Stimulated activated CD8-positive, alpha-beta memory T cell treated with anti-CD3 and anti-CD28 coated beads, Interleukin-15, amount 100 ng/mL, for 48 hours (primary cell): ENCODE measurements at places on chromosomes 12 and 14.

DNA sequence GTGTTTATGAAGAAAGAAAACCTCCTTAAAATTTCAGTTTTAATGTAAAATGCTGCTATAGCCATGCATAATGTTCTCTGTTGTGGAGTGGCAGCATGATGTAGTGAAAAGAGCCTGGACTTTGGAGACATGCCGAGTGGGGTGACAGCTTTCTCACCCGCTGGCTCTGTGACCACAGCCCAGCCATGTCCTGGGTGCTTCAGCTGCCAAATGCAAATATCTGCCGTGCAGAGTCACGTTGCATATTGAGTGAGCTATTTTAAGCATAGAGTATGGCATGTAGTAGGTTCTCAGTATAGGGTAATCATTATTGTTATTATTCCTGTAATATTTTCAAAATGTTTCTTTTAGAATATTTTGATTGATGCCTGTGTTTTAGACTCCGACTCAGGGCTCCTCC is 15.5 kb upstream of the TCTN2 start:
- no peak for DNase-seq

GRCh38 chr12:115443351-115443938 is 759.5 kb upstream of the TBX3 start:
- no peak for DNase-seq

DNA sequence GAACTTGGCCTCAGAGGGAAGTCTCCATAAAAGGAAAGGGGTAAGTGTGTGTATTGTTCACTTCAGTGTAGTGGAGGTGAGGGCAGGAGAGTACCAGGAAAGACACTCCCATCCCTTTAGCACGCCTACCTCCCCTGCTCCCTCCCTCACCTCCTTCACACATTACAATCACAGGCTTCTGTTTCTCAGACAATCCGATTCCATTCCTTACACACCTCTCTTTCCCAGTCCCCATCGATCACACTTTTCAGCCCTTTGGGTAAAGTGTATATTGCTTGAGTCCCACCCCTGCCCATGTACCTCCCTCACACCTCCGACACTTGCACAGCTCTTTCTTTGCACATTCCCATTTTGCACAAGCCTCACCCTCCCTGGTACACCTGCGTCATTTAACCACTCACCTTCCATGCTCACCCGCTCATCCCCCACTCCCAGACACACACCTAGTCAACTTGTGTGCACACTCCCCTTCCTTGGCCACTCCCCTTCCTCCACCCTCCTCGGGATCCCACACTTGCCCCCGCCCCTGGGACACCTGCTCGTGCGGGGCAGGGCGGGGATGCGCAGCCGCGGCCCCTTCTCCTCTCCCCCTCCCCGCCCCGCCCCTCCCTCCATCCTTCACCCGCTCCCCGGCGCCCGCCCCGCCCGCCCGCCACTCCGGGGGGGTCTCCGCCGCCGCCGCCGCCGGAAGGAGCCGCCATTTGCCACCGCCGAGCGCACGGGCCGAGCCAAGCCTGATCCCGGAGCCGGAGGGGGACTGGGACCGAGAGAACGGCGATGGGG is at the start of gene MARCHF9:
Gene MARCHF9 (plus strand): TSS at position 693 of the 783 bp plus-strand sequence. CDS start 426 bp downstream, outside the sequence.
- DNase-seq = peak; percentile 74

GRCh38 chr14:33774723-33775470 is 176.0 kb downstream of the EGLN3 start:
- DNase-seq = no peak

DNA sequence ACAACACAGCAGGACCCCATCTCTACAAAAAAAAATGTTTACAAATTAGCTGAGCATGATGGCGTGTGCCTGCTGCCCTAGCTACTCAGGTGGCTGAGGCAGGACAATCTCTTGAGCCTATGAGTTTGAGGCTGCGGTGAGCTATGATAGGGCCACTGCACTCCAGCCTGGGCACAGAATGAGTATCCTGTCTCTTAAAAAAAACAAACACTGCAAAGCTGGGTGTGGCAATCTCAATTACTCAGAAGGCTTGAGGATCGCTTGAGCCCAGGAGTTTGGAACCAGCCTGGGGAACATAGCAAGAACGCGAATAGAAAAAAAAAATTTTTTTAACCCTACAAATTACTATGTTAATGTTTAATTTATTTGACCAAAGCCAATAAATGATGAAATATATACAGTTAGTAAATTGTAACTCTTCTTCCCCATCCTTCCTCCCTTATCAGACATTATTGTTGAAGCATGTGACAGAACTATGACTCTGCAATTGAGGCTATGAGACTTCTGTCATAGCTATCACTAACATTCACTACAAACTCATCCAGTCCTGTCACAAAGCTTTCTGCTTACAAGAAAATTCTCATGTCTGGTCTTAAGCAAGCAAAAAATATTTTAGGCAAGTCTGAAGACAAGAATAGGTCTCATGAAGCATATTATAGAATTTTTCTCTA is 9.8 kb downstream of the BTBD7 start:
- DNase-seq = no peak

- DNase-seq = no peak
Observed at GRCh38 chr12:102437511-102437910, 42.9 kb downstream of the IGF1 start.

GRCh38 chr14:100522616-100523099 is 64.6 kb downstream of the BEGAIN start:
- DNase-seq = no peak

DNA sequence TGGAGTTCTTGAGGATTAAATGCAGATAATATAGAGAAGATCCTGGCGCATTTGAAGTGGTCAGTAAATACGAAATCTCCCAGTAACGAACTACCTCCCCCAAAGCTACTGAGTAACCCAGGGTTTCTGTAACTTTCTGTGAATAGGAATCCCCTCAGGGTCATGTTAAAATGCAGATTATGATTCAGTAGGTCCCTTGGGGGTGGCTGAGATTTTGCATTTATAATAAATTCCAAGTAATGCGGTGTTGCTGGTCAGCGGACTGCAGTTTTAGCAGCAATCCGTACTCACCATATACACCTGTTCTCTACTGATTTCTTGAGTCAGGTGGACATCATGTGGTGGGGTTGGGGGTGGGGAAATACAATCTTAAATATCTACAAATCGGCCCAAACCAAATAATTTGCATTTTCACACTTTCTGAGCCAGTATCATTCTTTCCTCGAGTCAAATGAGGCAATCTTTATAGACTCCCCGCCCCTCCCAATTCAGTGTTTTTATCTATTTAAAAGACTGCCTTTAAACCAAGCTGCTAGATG is 868 bp downstream of the SPATA7 start:
- no peak for DNase-seq

DNA sequence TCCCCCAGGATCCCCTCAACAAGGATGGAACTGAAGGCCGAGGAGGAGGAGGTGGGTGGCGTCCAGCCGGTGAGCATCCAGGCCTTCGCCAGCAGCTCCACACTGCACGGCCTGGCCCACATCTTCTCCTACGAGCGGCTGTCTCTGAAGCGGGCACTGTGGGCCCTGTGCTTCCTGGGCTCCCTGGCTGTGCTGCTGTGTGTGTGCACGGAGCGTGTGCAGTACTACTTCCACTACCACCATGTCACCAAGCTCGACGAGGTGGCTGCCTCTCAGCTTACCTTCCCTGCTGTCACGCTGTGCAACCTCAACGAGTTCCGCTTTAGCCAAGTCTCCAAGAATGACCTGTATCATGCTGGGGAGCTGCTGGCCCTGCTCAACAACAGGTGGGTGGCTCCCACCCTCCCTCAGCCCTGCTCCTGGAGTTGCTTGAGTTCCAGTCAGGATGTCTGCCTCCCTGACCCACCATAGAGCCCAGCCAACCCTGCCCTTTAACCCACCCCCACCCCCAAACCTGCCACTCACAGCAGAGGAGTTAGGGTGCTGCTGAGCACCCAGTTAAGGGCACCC is 1.4 kb downstream of the ASIC1 start:
- peak; percentile 27 for DNase-seq

- DNase-seq = no peak
Observed at GRCh38 chr12:100942984-100943749, 148.6 kb downstream of the ANO4 start.

DNA sequence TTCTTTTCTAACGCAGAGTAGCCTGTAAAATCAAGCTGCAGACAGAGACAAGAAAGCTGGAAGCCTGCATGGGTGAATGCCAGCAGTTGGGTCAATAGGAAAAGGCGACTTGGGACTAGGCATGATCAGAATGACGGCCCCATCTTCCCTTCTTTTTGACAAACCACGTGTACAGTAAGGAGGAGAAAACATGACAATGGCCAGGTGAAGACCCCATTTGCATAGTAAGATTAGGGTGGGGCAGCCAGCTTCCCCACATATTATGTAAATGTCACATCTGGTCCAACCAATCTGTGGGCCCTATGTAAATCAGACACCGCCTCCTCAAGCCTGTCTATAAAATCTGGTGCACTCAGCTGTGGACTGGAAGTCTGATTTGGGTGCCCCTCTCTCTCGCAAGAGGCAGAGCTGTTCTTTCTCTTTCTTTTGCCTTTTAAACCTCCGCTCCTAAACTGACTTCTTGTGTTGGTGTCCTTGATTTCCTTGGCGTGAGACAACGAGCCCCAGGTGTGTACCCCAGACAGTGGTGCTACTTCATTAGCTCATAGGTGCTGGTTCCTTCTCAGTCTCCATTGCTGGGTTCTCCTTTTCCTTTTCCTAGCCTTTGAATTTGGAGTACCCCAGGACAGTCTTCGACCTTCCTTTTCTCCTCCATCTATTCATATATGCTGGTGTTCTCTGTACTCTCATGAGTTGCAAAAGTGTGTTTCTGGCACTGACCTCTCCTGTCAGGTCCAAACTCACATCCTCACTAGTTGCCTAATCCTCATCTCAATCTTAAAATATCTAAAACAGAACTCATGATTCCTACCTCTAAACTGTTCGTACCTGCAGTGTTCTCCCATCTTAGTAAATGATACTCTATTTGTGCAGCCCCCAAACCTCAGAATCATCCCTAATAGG is 9.4 kb upstream of the DHRS7 start:
- no peak for DNase-seq

GRCh38 chr12:93889516-93890212 is 212.5 kb downstream of the CRADD start:
- DNase-seq = no peak

GRCh38 chr14:92846162-92846897 is 52.2 kb downstream of the GOLGA5 start:
- DNase-seq = peak; percentile 20

DNA sequence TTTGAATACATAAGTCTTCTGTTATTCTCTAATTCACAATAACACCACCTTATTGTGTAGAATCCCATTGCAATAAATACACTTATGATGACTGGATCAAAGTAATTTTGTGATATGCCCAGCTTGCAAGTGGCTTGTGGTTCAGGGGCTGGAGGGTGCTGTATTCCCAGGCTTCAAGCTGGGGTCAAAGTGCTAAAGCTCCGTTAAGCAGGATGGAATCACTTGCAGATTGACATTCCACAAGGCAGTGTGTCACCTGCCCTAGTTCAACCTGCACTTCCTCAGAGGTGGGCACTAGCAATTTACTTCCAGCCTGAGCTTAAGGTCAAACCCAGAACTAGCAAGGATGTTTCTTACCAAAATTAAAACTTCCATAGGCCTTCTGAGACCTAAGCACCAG is 166.6 kb downstream of the SSPN start:
- DNase-seq = no peak

DNA sequence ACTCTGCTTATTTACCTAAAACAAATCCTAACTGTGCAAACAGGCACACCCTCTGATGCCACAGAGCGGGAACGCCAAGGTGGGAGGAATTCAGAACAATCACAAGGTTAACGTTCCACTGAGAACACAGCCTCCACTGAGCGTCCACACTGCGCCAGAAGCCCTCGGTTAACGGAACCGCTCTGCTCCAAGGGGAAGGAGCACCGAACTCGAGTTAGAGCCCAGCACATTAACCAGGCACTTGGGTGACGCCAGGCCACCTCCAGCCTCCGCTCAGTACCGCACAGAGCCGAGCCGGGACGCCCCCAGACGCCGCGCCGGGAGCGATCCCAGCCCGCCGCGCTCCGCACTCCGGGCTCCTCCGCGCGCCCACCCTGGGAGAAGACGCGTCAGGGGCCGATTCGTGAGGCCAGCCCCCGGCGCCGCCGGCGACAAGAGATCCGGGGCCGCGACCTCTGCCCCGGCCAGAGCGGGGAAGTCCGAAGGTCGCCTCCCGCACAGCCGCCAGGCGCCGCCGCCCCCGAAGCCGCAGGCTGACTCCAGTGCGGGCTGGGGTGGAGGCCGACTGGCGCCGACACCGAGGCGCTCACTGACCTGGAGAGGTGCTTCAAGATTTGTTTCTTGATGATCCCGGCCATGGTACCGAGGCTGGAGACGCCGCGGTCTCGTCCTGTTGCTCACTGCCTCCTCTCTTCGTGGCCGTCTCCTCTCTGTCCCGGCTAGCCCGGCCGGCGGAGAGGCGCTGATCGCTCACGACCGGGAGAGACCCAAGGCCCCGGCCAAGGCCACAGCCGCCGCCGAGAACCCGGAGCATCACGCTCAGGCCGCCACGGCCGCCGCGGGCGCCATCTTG is 450 bp downstream of the BLTP3B start:
- peak; percentile 21 for DNase-seq

GRCh38 chr12:58665375-58665774 is 254.9 kb downstream of the LRIG3 start:
- no peak for DNase-seq

DNA sequence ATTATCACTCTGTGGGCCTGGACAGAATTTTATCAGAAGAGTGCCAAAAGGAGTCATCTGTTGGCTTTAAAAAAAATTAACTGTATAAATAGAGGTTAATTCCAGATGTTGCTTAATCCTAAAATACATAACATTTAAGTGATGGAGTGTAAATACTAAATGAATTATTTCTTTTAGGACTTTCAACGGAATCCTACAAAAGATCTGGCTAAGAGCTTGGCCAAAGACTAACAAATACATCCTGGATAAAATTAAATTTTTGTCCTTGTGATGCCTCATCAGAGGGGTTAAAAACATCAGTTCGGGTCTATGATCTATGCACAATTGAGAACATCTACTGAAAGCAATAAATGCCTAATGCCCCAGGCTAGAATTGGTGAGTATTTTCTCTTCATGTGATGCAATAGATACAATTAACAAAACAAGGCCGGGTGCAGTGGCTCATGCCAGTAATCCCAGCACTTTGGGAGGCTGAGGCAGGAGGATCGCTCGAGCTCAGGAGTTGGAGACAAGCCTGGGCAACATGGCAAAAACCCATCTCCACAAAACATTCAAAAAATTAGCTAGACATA is 49.8 kb upstream of the RAP1B start:
- no peak for DNase-seq

DNA sequence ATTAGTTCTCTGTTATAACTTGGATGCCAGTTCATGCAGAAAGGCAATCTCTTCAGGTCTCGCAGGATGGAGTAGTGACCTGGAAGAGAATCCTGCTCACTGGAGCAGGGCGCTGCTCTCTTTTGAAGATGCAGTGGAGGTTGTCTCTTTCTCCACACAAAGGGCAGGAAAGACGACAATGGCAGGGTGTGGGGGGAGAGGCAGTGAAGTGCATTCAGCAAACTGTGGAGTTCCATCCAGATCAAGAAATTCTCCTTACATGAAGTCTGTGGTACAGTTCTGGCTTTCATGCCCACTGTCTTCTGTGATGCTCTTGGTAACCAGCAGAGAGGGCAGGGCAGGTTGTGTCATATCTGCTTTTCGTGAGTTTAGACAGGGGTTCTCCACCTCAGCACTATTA is 6.6 kb upstream of the PPP2R5C start:
- DNase-seq = no peak
